ENCODE measurements at places on chromosomes 6 and 20.

DNA sequence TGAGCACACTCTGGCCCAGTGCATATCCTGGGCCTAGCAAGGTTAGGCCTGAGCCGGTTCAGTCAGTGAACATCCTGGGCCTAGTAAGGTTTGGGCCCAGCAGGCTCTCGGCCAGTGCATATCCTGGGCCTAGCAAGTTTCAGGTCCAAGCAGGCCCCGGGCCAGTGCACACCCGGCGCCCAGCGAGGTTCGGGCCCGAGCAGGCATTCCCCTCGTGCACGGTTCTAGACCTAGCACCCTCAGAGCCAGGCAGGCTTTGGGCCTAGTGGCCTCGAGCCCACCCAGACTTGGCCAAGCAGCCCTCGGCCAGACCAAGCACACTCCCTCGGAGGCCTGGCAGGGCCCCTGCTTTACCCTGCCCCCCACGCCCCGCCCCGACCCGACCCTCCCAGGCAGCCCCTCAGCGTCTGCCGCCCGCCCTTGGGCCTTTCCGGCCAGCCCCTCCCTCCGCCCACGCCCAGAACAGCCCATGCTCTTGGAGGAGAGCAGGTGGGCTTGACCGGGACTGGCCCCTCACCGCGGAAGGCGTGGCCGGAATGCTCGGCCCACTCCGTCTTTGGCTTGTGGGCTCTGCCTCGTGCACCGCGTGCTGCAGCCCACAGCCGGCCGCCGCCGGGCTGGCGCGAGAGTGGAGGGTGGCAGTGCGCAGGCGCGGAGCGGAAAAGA is at the start of gene CTCFL:
CTCFL (minus strand) TSS at position 630 of the 666 bp plus-strand sequence. CDS start 935 bp downstream, outside the sequence.
- DNase-seq: no peak

DNA sequence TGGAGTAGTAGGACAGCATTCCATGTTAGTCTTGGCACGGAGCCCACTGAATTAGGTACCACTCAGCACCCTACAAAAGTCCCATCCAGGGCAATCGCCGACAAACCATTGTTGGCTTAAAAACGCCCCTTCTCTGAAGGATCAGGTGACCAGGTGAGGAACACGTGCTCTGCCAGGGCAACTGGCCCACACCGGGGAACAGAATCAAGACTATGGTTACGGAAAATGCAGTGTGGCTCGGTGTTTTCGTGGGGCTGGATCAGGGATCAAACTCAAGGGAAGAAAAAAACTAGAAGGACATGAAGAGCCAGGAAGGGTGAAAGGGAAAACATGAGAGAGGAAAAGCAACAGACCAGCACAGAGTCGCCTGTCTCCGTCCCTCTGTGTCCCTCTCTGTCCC is 177.8 kb upstream of the ARID1B start:
- DNase-seq: no peak

GRCh38 chr6:130725551-130725950 is 101.7 kb upstream of the SMLR1 start:
- DNase-seq: no peak

- DNase-seq: no peak
Measured at GRCh38 chr6:37072526-37072925, 67.1 kb downstream of the FGD2 start.

DNA sequence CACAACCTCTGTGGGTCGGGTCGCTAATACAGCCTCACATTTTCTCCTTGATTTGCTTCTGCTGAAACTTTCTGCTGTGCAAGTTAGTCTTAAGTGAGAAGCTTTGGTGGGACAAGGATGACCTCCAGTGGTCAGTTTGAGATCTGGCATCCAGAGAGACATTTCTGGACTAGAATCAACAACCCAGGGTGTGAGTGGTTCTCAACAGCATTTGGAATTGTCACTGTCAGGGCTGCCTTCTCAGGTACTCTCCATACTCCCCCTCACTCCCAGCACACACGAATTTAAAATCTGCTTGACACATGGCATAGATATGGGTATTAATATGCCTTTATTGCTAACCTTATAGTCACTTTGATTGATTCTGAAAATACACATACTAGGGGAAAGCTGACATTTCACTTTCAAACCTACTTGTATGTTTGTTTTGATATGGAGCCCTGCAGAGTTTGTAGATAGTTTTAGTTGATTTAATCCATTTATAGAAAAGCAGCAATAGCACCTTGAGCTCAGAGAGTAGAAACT is 13.2 kb downstream of the OTOR start:
- peak; percentile 59 for DNase-seq

DNA sequence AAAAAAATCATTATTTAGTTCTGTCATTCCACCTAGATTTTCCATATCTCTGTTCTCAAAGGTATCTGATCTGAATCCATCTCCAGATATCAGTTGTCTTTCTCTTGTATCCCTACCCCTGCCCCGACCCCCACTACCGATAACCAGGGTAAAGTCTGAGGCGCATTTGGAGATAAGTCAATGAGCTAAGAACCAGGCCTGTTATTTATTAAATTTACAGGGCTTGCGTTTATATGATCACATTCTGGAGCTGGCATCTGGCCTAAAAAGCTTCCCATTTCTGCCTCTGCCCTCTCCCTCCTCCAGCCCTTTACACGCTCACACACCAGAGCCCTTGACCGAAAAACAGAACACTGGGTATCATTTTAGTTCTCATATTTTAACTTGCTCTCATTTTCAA is 144.7 kb downstream of the ALDH8A1 start:
- no peak for DNase-seq

DNA sequence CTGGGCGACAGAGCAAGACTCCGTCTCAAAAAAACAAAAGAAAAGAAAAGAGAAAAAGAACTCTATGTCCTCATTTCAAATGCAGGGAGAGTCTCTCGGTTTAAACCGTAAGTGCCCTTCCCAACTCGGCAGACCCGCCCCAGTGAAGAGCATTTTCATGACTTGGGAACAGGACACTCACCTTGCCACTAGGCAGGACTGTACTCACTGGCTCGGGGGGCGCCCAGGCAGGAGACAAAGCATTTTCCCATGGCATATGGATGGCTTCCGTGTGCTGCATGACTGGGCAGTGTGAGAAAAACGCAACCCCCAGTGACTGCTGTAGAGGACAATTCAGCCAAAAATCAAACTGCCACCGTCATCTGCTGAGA is 23.7 kb upstream of the MRGBP start:
- DNase-seq: no peak

DNA sequence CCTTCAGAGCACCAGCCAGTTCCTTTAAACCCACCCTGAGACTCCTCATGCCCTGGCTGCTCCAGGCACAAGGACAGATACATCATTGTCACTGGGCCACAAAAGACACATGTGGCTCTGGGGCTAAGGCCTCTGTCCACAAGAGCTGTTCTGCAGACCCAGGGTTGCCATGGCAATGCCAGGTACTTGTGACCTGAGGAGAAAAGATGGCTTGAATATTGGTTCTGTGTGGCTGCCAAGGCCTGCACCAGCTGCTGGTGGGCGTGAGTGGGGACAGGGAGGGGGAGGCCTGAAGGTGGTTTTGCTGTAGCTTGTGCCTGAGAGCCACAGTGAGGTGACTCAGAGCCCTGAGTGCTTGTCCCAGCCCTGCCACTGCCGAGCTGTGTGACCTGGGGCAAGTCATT is 31.8 kb downstream of the SAYSD1 start:
- no peak for DNase-seq

DNA sequence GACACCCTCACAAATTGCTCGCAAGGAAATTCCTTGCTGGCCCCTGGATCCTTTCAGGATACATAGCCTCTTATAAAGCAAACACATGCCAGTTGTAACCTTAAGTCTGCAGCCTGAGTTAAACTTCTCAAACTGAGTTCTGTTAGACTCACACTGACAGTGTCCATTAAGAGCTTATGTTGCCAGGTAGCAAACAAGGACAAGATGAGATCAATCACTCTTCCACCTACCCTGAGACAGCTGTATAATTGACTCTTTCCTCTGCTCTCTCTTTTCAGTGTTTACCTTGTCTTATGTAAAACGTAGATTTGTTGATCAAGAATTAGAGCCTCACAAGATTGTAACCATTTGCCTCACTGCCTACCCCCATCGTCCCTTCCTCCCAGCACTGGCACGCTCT is 359.8 kb downstream of the EPM2A start:
- DNase-seq: no peak

DNA sequence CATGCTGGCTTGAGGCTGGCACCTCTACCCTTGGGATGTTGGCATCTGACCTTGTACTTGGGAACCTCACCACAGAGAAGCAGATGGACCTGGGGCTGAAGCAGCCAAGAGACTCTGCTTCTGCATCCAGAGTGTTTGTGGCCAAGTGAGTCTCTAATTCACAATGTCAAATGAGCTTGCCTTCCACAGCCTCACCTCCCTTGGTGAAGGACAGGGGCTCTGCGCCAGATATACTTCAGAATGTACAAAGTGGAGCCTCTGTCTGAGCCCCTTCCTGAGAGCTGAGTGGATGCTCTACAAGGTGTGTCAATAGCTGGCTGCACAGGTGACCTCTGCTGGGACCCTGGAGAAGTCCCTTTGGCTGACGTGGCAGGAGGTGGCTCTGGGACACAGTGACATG is 508.9 kb downstream of the CDH26 start:
- DNase-seq: no peak

- no peak for DNase-seq
Measured at GRCh38 chr6:155250701-155251381, 13.0 kb upstream of the CLDN20 start.

DNA sequence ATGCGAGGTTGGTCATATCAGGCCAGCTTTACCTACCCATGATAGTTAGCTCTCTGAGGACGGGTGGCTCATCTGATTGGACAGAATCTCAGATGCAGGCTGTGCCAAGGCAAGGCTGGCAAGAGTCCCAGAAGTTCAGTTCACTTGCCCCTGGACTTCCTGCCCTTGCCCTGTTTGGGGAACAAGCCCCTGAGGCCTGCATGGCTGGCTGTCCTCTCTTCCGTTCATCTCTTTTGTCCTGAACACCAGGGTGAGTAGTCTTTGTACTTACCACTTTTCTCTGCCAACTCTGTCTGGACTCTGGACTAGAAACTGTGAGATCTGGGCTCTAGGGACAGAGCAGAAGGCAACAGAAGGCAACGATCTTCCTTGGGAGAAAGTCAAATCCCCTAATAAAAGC is 769.9 kb downstream of the QKI start:
- no peak for DNase-seq

GRCh38 chr6:37807656-37808055 is 11.9 kb upstream of the ZFAND3 start:
- no peak for DNase-seq

DNA sequence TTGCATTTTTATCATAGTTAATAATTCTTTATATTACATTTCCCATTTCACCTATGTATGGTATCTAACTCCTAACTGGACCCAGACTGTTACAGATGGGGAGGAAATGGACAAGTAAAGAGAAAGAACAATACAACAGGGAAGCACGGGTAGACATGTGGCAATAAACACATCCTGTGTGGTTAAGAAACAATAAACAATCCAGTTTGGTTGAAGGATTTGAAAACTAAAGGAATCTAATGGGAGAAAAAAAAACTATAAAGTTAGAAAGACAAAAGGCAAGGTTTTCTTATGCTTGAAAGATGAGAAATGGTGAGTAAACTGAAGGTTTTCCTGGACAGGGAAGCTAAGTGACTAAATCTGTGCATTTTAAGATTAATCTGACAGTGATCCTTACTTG is 34.9 kb upstream of the ALDH8A1 start:
- peak; percentile 12 for DNase-seq

GRCh38 chr6:15427331-15428070 is 181.6 kb downstream of the JARID2 start:
- DNase-seq: no peak

DNA sequence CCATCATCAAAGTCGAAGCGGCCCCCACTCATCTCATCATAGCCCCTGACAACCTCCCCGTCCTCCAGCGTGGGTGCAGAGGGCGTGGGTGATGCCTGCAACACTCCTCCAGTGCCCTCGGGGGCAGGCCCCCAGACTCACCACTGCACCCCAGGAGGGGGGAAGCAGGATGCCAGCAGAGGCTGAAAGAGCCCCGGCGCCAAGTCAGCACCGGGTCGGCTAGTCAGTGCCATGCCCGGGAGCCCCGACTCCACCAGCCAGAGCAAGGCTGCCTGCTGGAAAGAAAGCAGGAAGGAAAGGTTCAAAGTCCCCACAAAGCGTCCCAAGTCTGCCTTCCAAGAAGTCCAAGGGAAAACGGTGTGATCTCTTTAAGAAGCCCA is 324 bp downstream of the JPH2 start:
- DNase-seq: no peak

GRCh38 chr6:16868968-16869367 is 107.7 kb upstream of the ATXN1 start:
- peak; percentile 51 for DNase-seq

GRCh38 chr6:10347561-10348327 is 67.1 kb downstream of the TFAP2A start:
- DNase-seq: peak; percentile 88

GRCh38 chr20:6212903-6213302 is 90.1 kb upstream of the FERMT1 start:
- DNase-seq: no peak

DNA sequence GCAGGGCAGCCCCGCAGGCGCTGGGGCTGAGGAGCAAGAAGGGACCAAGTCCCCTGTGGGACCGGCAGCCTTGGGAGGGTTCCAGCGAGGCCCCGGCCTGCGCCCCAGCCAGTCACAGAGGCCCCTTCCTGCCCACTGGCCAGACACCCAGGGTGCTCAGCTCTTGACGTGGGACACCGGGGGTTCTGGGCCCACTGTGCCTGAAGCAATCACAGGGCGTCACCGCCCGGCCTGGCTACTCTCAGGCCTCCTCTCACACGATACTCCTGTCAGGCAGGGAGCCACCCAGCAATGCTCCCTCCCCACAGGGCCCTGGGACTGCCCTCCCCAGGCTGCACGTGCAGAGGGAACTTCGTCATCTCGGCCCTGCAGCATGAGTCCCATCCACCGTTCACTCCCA is 14.5 kb downstream of the TAF4 start:
- DNase-seq: no peak

- no peak for DNase-seq
Measured at GRCh38 chr6:146410851-146411595, 132.6 kb upstream of the RAB32 start.

DNA sequence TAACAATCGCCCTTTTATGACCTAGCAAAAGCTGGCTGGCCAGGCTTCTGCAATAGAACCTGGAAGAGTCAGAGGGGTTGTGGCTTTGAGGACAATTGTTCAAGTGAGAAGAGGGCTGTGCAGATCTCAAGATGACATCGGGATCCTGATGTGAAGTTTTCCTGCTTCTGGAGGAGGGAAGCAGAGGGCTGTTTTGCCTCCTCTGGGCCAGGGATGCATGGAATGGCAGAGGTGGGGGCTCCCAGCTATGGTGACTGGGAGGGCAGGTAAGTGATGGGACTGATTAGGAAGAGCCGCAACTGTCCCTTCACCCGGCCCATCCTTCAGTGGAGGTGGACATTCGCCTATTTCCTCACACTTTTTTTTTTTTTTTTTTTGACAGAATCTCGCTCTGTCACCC is 43.4 kb upstream of the BLCAP start:
- DNase-seq: no peak

DNA sequence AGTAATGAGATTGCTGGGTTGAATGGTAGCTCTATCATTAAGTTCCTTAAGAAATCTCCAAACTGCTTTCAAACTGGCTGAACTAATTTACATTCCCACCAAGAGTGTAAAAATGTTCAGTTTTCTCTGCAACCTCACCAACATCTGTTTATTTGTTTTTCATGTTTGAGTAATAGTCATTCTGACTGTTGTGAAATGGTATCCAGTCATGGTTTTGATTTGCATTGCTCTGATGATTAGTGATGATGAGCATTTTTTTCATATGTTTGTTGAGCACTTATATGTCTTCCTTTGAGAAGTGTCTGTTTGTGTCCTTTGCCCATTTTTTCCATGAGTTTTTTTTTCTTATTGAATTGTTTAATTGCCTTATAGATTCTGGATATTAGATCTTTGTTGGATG is 24.9 kb downstream of the DEFB125 start:
- DNase-seq: no peak
